ENCODE measurements at places on chromosomes 1 and 21. TPM values are rescaled to one million over a fixed set of nuclear protein-coding genes. Genes with fewer than 3 reads are reported as not detected.

DCDC2B gene
- not detected for total RNA-seq

SLC25A34 gene
- total RNA-seq, result 54.3 TPM

LAX1 gene
- total RNA-seq, result 0.24 TPM

GSTM2 gene
- 70.8 TPM for total RNA-seq

MCOLN3 gene
- total RNA-seq, result 1.7 TPM

GREM2 gene
- not detected for total RNA-seq

Data from Right ventricle myocardium superior (tissue), 1 donor.